ENCODE measurements at places on chromosomes 2 and 18.

- DNase-seq: no peak
Measured at GRCh38 chr18:62754026-62754425, 38.7 kb downstream of the PHLPP1 start.

- DNase-seq: no peak
Measured at GRCh38 chr2:65024149-65024829, 31.9 kb upstream of the CEP68 start.

DNA sequence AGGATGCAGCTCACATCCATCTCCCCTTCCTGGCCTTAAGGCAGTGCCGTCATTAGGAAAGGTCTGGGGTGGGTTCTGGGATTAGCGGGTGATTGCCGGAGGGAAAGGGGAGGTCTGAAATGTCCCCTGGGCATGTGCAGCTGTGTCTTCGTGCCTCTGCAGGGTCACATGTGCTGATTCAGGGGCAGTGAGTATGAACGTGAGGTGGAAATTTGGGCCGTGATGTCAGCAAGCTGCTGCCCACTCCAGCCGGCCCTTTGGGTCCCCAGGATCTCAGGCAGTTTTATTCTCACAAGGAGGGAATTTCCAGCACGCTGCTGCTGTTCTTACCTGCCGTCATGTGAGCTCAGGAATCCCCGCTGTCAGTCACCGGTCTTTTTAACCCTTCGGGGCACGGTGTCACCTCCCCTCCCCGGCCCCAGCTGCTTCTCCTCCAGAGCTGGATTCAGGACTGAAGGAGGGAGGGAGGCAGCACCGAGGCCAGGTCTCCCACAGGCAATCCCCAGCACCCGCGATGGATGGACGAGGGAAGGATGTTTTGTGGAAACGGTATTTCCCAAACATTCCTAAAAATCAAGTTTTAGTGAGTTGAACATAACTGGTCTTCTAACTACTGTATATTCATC is 23.5 kb downstream of the GPR35 start:
- no peak for DNase-seq

DNA sequence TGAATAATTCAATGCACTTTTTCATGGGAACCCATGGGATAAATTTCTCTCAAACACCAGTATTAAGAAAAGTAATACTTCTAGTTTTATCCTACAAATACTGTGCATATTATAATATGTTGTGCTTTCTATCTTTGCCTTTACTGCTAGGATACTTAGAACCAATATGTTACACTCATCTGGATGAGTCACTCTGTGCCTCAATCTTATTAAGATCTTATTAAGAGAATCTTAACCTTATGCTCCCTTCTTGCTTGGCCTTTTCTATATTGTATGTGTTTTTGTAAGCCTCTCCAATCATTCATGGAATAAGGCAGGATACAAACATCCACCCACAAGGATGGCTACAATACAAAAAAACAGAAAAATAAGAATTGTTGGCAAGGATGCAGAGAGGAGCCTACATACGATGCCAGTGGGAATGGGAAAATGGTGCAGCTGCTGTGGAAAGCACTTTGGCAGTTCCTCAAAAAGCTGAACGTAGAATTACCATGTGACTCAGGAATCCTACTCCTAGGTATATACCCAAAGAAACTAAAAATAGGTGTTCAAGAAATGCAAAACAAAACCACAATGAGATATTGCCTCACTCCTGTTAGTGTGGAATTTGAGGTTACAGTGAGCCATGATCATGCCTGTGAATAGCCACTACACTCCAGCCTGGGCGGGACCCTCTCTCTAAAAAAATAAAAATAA is 10.7 kb upstream of the TWSG1 start:
- no peak for DNase-seq

GRCh38 chr2:46076251-46076650 is 221.0 kb upstream of the EPAS1 start:
- no peak for DNase-seq

- no peak for DNase-seq
Measured at GRCh38 chr18:68426731-68427315, 288.1 kb downstream of the TMX3 start.

DNA sequence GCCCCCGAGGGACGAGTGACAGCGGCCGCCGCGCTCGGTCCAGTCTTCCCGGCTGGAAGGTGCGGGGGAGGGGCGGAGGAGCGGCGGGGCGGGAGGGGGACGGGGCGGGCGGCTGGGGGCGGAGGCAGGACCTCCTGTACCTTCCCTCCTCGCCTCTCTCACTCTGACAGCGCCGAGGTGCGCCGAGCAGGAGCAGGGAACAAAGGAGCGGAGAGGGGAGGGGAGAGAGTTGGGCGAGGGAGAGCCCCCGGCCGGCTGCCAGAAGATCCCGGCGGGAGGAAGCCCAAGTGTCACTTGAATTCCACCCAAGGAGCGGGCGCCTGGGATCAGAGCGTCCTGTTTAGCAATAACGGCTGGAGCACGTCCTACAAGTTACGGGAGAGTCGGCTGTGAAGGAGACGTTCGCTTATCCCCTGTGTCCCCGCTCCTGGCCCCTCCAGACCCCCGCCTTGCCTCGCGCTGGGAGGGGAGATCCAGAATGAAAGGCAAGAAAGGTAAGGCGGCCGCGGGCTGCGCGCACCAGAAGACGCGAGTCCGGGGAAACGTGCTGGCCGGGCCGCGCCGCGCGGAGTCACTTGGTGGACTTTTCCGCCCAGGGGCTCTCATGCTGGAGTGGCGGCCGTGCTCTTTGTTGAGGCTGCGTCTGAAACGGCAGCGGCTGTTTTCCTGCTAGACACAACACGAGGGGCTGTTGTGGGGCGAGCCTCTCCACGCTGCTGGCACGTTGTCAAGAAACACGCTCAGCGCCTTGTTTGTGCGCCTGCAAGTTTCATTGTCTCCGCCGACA is at the start of gene TGIF1:
Gene TGIF1, plus strand, starts transcription at position 161 of the 787 bp plus-strand sequence. Its CDS starts 318 bp downstream, at position 479.
- DNase-seq: peak; percentile 74
